ENCODE measurements at places on chromosomes 6 and 20.

- no peak for DNase-seq
Observed at GRCh38 chr6:139925894-139926641, 551.6 kb upstream of the CITED2 start.

DNA sequence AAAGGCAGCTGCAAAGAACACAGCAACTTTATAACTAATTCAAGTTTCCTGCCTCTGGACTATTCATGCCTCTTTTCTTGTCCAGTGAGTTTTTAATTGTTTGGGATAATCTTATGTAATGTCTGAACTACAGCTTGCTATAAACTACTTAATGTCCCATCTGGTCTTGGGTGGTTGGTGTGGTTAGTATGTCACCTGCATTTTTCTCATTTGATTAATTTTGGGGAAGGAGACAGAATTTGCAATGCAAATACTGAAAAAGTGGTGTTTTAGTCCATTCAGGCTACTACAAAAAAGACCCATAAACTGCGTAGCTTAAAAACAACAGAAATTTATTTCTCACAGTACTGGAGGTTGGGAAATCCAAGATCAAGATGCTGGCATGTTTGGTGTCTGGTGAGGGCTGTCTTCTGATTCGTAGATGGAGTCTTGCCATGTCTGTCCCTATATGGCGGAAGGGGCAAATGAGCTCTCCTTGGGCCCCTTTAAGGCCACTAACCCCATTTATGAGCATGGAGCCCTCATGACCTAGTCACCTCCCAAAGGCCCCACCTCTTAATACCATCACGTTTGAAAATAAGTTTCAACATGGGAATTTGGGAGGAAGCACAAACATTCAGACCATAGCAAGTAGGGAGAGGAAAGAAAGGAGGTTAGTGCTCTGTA lies 22.4 kb downstream of the RNF8 start:
- no peak for DNase-seq

- DNase-seq: no peak
Observed at GRCh38 chr6:136654086-136654485, 103.9 kb upstream of the MAP7 start.

DNA sequence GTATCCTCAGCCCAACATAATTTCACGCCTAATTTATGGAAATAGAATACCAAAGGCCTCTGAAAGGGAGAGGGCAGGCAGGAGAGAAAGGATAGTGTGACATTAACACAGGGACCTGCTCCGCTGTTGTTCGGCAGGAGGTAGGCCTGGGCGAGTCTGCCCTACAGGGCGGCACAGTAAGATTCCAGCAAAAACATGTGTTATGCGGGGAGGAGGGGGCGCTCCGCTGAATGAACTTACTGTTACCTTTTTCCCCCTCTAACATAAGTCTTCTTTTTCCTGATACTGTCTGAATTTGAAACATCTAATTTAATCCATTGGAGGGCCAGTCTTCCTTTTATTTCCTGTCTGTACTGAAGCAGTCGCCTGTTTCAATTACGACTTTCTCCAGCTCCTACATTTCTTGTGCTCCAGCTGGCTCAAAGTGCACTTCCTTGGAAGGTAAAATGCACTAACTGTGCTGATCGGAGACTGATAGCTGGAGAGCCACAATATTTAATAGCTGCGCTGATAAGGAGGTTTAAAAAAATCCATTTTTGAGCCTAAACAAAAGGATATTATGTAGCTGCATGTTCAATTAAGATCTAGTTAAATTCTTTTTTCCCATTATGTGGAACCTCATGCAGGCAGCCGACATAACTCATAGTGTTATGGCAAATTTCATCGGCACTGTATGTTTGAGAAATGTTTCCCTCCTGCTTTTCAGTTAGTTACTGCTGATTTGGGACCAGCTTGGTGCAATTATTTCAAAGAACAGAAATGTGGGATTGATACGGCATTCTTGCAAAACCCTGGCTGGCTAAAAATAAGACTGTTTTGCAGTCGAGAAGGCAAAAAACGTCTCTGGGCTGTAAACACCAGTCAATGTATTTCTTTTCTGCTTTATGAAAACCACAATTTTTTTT lies 193.0 kb downstream of the FOXC1 start:
- DNase-seq: no peak

DNA sequence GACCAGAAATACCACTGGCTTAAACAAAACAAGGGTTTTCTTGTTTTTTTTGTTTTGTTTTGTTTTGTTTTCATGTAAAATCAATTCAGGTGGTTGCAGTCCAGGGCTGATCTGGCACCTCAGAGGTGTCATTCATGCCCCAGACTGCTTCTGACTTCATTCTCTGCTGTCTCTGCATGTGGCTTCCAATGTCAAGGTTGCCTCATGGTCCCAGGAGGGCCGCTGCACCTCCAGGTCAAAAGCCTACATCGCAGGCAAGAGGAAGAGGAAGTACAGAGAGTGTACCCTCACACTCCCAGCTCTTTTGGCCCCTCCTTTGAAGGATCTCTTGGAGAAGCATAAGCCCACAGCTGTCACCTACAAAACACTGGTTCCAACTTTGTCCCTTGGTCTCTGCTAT lies 1.4 kb upstream of the BTN3A1 start:
- DNase-seq: no peak

- DNase-seq: no peak
Observed at GRCh38 chr20:63466250-63466825, 6.1 kb downstream of the KCNQ2 start.

- no peak for DNase-seq
Observed at GRCh38 chr6:137305691-137306090, 86.5 kb upstream of the IFNGR1 start.

DNA sequence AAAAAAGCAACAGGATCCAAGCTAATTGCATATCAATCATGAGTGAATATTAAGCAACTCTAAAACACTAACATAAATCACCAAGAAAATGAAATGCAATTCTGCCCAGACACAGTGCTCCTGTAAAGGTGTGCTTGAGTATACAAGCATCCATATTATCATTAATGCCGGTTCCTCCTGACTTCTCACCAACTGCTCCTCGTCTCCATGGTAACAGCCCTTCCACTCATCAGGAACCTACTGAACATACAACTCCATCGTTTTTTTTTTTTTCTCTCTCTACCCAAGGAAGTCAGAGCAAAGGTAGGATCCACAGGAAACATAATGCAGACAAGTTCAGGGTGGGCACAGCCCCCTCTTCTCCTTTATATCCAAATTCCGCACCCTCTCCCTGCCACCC lies 12.4 kb downstream of the GABBR1 start:
- DNase-seq: no peak

- no peak for DNase-seq
Observed at GRCh38 chr6:18400831-18401446, 13.8 kb downstream of the RNF144B start.

- DNase-seq: no peak
Observed at GRCh38 chr6:111614833-111615582, 9.3 kb upstream of the TRAF3IP2 start.

DNA sequence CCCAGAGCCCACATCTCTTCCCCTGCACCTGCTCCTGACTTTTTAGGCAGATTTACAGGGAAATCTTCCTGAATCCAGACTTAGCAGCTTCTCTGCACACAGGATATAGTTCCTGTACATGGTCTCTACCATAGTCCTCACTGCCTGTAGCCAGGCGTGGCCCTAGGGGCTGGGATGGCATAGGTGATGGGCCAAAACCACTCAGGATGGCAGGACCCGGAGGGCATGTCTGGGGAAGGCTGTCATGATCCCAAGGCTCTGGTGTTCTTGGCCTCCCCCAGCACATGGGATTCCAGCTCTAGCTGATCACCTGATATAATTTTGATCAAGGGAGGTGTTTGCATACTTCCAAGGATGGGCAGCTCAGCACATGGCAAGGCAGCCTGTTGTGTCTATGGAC lies 58.0 kb downstream of the TOX2 start:
- DNase-seq: no peak

DNA sequence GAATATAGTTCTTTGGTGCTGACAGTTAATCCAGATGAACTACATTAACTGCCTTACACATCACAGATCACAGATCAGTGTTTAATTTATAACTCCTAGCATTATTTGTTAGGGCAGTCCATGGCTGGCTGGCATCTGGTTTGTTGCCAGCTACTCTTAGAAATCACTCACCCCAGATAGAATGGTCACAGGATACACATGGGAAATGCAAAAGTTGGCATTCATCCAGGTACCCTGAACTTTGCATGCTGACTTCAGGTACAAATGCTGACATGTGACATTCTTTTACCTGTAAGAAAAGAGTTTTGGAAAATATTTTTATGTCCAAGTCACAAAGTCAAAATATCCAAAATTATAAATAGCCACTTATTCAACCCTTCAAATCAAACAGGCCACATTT lies 20.2 kb downstream of the FBXL4 start:
- no peak for DNase-seq

DNA sequence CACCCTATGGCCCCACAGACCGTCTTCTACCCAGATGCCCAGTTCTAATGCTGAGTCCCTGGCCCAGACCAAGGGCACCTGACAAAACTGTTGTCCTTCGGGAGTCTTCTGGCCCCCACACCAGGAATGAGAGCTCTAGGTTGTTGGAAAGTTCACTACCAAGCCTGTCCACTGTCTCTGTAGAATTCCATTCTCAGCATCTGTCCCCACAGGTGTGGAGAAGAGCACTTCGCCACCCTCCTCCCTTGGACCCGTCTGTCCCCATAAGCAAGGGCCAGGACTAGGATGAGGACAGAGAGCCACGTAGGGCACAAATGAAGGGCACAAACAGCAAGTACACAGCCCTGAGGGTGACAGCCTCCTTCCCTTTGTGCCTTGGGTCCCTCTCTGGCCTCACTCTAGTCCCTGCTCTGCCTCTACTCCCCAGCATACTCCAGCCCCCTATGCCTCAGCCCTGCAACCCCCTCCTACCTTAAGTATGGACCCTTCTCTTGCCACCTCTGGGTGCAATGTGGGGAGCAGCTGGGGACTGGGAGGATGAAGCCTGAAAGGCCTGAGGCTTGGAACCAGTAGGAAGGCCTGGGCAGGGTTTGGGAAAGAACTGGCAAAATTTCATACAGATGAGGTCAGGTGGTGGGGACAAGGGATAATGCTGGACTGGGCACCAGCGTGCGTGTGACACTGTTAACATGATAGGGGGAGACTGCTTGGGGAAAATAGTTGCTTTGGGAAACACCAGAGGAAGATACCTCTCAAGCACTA lies 4.3 kb downstream of the LZTS3 start:
- DNase-seq: no peak

GRCh38 chr6:2235777-2236495 lies 9.5 kb downstream of the GMDS start:
- no peak for DNase-seq

DNA sequence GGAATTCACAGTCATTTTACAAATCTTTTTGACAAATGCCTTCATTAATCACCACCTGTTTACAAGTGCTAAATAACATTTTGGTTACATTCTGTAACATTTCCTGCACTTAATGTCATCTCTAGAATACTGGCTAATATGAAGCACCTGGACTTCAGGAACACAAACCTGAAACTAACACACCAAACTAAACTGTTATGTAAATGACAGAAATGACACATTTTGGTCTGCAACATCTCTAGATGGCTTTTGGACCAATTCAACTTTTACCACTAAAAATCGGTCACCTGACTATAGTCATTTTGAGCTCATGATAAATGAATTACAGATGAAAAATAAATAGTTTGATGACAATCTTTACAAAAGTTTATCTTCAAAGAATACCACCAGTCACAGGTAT lies 80.6 kb downstream of the ATG5 start:
- DNase-seq: no peak

GRCh38 chr6:14796974-14797762 lies 448.7 kb upstream of the JARID2 start:
- no peak for DNase-seq

GRCh38 chr6:146770275-146770964 lies 171.6 kb downstream of the ADGB start:
- no peak for DNase-seq

DNA sequence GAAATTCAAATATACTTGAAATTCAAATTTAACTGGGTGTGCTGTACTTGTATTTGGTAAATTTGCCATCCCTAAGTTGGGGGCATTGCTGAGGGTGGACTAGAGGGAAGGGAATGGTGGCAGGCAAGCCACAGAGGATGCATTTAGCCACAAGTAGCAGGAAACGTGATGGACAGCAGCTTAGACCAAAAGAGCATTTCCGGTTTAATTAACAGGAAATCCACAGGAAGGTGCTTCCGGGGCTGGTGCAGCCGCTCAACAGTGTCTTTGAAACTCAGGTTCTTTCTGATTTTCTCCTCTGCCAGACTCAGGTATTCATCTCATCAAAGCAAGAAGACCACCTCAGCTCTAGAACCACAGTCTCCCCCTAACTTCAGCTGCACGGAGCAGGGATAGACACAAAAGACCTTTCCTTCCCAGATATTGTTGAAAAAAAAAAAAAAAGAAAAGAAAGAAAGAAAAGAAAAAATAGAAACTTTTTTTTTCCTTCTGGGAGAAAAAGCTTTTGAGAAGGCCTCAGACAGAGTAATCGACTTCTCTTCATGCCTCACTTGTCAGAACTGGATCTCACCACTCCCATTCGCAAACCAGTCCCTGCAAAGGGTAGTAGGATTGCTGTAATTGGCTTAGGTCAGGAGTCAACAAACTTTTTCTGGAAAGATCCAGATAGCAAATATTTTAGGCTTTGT lies 8.0 kb upstream of the BCAS1 start:
- no peak for DNase-seq

- peak; percentile 27 for DNase-seq
Observed at GRCh38 chr20:36155991-36156390, 1.5 kb downstream of the EPB41L1 start.

Data from hypothalamus (tissue), 51 donors.